NCI-H1092 treated with DMSO at 0.1 percent for 48 hours (cell line): ENCODE measurements at places on chromosomes 12 and 14.

DNA sequence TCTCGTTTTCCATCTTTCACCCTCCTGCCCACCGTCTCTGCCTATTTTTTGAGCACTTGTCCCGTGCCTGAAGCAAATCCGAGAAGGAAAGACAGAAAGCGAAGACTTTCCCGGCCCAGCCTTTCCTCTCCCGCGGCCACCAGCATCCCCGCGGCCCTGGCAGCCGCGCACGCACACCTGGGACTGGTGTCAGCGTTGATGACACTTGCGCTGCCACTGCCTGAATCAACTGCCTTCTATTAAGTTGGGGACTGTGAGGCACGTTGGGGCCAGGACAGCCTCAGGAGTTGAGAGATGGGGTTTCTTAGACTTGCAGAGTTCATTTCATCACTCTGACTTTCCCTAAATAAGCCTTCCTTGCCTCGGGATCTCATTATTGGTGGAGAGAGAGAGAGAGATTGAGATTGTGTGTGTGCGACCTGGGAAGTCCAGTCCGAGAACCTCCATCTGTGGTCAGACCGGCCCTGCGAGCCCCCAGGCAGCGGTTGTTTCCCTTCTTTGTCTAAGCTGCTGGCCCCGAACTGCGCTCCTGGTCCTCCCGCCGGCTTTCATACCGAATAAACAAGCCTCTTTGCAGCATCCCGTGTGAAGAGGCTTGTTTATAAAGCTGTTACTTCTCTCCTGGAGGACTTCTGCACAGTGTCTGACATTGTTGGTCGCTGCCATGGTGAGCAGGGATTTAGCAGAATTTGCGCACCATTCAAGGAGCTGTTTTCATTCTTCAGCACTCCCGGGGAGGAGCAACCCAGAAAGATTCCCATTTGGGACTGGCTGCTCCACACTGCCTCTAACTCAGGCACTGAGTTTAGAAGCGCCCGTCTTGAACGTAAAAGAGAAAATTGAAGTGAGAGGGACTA lies 1.5 kb downstream of the PDZRN4 start:
- DNase-seq: no peak

DNA sequence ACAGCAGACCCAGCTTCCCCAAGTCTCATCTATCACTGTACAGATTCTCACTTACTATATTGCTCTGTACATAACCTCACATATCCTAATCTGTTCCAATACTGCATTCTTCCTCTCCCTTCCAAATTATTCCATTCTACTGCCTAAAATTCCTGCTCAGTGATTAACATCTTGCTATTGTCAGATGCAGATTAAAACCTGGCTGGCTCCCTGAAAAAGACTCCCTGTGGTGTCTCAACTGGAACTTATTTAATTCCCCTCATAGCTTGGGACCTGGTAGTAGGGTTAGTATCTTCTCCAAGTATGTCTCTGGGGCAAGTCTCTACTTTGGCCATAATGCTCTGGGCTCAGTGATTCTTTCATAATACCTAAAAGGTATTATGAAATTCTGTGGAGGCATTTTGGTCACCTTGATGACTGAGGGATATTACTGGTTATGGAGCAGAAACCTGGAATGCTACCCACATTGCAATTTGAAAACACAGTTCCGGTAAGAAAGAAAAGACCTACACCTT lies 55.8 kb downstream of the PAWR start:
- DNase-seq: no peak

- DNase-seq: no peak
Measured at GRCh38 chr12:53453953-53454640, 2.2 kb downstream of the PCBP2 start.

DNA sequence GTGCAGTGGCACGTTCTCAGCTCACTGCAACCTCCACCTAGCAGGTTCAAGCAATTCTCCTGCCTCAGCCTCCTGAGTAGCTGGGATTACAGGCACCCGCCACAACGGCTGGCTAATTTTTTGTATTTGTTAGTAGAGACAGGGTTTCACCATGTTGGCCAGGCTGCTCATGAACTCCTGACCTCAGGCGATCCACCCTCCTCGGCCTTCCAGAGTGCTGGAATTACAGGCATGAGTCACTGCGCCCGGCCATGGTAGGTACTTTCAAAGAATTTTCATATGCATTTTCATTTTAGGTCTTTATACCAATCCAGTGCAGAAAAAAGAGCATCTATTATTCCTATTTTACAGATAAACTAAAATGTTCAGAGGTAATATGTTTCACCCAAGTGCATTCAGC lies 411.3 kb upstream of the USP15 start:
- no peak for DNase-seq

- no peak for DNase-seq
Measured at GRCh38 chr12:82357340-82357739, 847 bp downstream of the CCDC59 start.

GRCh38 chr14:91872011-91872501 lies 4.7 kb upstream of the TC2N start:
- no peak for DNase-seq

DNA sequence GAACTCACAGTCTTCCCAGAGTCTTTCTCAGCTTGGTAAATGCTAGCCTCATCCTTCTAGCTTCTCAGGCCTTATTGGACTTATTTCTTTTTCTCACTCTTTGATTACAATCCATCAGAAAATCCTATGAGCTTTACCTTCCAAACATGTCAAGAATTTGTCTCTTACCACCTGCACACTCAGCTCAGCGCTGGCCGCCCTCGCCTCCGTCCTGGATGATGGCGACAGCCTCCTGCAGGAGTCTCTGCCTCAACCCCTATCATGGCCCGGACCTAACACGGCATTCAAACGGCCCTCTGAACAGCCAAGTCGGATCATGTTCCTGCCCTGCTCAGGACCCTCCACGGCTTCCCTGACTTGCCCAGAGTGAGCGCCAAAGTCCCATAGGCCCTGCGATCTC lies 333.1 kb upstream of the FKBP4 start:
- DNase-seq: no peak

- DNase-seq: no peak
Measured at GRCh38 chr12:22626406-22626805, 1.4 kb downstream of the ETNK1 start.

DNA sequence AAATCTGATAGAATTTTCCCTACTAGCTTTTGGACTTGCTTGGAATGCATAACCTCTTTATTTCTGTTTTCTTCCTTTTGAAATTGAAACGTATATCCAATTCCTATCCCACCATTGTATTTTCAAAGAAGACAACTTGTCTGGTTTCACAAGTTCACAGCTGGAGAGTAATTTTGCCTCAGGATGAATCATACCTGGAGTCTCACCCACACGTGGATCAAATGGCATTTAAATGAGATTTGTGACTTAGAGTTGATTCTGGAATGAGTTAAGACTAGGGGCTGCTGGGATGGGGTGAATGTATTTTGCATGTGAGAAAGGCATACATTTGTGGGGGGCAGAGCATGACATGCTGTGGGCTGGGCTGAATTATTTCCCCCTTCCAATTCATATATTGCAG lies 516.5 kb upstream of the MGAT4C start:
- DNase-seq: no peak

GRCh38 chr14:59844186-59844812 lies 26.3 kb downstream of the RTN1 start:
- DNase-seq: no peak

- no peak for DNase-seq
Measured at GRCh38 chr14:32762886-32763285, 175.8 kb upstream of the NPAS3 start.

DNA sequence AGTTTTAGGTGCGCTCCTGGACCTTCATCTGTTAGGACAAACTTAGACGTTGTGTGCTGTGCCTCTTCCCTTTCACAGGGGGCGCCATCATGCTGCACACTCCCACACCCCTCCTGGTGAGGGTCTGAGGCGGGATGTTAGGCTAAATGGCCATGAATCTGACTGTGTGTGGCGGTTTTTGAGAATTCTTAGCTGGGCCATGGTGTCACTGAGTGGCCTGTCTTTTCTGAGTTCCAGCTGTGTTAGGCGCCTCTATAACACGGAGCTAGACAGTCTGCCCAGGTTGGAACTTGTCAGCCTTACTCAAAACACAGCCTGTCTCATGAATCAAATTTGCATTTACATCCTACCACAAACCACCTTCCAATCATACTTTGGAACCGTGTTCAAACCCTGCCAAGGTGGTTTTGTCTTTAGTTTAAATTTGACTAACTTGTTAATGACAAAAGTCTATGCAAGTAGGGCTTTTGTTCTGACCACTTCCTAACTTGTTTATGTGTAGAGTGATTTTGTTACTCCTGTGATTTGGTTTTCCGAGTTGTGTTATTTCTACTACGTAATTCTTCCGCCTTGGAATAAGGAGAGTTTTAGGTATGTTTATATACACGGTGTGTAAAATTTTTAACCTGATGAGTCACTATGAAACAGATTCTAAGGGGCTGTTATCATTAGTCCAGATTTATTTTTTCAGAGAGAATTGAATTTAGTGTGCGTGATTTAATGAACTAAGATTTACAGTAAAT lies 19.6 kb downstream of the ACVR1B start:
- no peak for DNase-seq

GRCh38 chr12:72269491-72269890 lies 2.7 kb upstream of the TRHDE start:
- no peak for DNase-seq

DNA sequence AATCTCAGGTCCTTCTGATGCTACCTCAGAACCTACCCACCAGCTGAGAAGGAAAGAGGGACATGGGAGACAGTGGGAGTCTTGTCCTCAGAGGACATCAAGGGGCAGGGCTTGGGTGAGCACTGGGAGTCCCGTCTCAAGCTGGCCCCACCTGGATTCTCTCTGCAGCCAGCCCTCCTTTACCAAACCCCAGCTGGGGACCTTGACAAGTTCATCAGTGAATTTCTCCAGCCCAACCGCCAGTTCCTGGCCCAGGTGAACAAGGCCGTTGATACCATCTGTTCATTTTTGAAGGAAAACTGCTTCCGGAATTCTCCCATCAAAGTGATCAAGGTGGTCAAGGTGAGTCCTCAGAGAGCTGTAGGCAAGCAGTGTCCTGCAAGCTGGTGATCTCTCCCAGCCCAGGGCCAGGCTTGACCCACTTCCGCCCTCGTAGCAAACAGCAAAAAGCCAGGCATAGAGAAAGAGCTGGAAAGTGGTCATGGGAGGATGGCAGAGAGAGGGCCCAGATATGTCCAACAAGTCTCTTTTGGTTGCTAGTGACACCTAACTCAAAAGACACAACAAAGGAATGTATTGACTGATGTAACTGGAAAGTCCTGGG lies 14.2 kb upstream of the OAS2 start:
- DNase-seq: no peak

DNA sequence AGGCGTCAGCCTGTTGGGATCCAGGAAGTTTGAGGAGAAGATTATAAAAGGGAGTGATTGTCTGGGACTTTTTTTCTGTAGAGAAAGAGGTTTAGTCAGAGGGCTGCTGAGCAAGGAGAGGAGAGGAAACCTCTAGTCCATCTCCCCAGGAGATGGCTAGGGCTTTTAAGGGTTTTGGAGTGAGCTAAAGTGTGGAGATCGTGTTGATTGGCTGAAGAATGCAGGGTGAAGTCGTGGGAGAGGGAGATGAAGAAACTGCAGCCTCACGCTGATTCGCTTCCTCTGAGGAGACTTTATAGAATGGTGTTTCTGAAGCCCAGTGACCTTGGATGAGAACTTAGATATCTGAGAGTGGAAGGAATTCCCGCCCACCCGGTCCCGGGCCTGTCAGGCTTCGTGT lies 193.7 kb upstream of the PWP1 start:
- no peak for DNase-seq

GRCh38 chr12:90287585-90287984 lies 578.9 kb upstream of the ATP2B1 start:
- no peak for DNase-seq
